ENCODE measurements at places on chromosomes 2 and 18.

GRCh38 chr2:42900289-42900891 is 108.0 kb upstream of the HAAO start:
- DNase-seq: no peak

- DNase-seq: no peak
Observed at GRCh38 chr2:231425811-231426703, 30.5 kb downstream of the B3GNT7 start.

DNA sequence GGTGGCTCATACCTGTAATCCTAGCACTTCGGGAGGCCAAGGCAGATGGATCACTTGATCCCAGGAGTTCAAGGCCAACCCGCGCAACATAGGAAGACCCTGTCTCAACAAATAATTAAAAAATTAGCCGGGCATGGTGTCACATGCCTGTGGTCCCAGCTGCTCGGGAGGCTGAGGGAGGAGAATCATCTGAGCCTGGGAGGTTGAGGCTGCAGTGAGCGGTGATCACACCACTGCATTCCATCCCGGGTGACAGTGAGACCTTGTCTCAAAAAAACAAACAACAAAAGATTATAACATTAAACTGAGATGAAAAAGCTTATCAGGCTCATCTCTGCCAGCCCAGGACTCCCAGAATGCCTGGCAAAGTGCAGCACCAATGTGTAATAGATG is 50.5 kb downstream of the PAPOLG start:
- DNase-seq: no peak

DNA sequence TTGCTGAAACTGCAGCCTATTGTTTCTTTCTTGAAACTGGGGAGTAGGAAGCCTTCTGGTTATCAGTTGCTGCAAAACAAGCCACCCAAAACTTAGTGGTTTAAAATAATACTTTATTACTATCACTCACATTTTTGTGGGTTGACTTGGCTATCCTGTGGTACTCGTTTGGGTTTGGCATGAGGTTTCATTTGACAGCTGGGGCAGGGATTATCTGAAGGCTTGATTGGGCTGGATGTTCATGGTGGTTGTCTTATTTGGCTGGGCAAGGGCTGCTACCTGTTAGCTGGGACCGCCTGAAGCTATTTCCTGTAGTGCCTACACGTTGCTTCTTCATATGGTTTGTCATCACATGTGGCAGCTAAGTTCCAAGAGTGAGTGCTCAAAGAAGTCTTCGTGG is 122.3 kb downstream of the PLCL1 start:
- no peak for DNase-seq

DNA sequence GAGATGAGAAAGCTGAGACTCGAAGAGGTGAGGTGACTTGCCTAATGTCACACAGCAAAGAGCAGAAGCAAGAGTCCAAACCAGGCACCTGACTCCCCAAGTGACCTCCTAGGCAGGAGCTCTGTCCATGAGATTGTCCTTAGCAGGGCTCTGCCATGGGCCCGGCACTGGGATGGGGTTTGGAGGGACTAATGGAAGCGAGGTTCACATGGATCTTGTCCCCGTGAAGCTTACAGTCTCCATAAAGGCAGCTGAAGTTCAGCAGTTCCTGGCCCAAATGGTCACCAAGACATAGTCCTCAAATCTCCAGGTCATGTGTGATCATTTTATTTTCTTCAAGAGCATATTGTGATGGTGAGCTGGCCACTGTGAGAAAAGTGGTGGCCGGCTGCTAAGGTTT is 57.0 kb upstream of the AFF3 start:
- DNase-seq: no peak

- peak; percentile 79 for DNase-seq
Observed at GRCh38 chr2:205868773-205869333, 186.6 kb downstream of the NRP2 start.

DNA sequence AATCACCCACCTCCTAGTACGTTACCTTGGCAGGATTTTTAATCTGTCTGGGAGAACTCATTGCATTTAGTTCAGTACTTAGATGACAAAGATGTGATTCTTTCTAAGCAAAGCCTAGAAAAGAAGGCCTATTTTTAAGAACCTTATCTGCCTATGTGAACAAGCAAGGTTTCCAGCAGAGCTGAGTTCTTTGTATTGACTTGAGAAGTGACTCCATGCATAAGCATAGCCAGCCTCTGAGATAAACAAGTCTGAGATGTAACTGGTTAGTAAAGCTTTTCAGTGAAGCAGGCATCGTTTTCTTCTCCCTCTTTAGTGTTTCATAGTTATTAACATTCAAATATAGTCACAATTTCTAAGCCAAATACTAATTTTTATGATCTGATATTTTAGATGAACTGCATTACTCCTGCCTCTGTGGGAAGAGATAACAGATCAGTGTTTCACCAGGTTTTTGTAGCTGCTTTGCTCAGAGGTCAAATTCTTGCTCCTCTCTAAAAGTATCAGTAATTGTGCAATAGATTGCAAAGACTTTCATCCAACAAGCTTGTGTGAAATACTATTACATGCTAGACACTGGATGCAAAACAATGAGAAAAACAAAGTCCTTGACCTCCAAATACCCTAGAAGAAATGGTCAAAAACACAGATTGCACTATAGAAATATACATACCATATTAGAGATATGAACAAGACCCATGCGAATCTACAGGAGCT is 107.8 kb downstream of the MBD2 start:
- DNase-seq: no peak

- DNase-seq: no peak
Observed at GRCh38 chr2:177265824-177266817, 1.6 kb upstream of the NFE2L2 start.

GRCh38 chr18:7908681-7909299 is 341.7 kb downstream of the PTPRM start:
- DNase-seq: no peak

- DNase-seq: peak; percentile 28
Observed at GRCh38 chr2:226977775-226978190, 141.9 kb downstream of the RHBDD1 start.

GRCh38 chr2:34401186-34401585 is 802.1 kb upstream of the FAM98A start:
- DNase-seq: peak; percentile 35

DNA sequence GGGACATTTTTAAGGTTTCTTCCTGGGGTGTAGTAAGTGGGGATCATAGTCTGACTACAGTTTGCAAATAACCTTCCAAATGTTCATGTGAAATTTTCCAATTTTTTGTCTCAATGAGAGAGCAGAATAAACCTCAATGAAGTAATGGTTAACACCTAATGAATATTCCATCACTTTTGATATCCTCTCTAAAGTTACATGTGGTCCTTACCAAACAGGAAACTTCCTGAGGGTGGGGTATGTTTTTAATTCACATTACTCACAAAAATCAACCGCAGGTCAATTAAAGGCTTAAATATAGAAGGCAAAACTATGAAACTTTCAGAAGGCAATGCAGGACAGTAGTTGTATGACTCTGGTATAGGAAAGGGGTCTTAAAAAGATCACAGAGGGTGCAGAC is 13.2 kb downstream of the ZNF407 start:
- no peak for DNase-seq

DNA sequence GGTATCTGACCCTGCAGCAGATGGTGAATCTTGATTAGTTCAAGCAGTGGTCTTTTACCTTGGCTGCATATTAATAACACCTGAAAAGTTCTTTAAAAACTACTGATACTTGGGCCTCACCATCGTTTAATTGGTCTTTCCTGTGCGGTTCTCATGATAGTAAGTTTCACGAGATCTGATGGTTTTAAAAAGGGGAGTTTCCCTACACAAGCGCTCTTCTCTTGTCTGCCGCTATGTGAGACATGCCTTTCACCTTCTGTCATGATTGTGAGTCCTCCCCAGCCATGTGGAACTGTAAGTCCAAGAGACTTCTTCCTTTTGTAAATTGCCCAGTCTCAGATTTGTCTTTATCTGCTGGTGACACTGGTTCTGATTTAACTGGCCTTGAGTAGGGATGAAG is 102.3 kb downstream of the LYPD1 start:
- DNase-seq: no peak

DNA sequence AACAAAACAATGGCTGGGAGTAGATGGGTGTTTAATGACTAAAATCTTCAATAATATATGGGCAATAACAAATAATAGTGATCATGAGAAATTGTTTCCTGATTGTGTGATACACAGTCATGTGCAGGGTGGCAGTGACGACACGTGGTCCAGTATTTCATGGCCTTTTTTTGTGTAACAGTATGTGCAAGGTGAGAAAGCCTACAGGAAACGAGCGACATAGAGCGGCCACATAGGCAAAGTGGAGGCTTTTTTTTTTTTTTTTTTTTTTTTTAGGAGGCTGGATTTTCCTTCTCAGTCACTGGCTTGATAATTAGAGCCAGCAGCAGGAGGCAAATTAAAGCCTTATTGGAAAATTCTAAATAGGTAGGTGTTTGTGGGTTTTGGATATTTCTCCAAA is 123.7 kb downstream of the MYO3B start:
- no peak for DNase-seq

DNA sequence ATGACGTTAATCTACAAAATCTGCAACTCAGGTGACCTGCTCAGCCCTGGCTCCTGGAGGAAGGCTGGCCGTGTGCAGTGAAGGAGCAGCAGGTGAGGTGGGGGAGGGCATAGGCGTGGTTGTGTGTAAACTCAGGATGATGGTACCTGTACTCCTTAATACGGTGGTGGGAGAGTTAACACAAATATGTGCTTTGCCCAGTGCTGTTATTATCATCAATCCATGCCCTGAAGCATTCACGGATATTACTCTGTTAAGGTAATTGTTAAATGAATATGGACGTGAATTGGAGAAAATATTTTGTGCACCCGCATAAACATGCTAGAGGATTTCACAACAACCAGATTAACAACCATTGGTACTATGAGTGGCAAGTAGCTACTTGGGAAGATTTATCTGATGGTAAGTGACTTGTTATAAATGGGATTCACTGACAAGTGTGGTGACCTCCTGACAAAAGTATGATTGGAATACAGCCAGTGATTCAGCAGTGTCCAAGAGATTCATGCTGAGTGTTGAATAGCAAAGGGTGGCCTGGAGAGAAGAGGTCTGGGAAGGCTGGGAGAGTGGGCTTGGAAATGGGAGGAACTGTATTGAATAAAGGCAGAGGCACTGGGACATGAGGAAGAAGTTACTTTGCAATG is 194.1 kb downstream of the TPGS2 start:
- no peak for DNase-seq

GRCh38 chr2:237358721-237359517 is 55.0 kb downstream of the COL6A3 start:
- no peak for DNase-seq

GRCh38 chr2:128560718-128561117 is 242.1 kb upstream of the HS6ST1 start:
- no peak for DNase-seq

GRCh38 chr2:7011356-7012083 is 94.3 kb downstream of the RNF144A start:
- DNase-seq: no peak

DNA sequence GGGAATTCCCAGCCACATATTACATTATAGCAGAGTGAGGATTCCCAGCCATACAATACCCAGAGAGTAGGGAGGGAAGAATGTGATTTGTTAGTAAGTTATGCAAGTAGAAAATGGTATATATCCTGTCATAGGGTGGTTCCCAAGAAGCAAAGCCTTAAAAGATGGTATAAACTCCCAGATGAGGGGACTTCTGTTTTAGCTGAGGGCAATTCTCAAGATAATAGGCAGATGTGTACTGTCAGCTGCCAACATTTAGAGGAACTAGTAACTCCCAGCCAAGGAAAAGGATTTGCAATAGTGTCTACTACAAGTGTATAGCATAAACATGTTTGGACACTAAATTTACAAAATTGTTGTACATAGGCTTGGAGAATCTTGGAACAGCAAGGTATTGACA is 86.5 kb downstream of the XDH start:
- no peak for DNase-seq

DNA sequence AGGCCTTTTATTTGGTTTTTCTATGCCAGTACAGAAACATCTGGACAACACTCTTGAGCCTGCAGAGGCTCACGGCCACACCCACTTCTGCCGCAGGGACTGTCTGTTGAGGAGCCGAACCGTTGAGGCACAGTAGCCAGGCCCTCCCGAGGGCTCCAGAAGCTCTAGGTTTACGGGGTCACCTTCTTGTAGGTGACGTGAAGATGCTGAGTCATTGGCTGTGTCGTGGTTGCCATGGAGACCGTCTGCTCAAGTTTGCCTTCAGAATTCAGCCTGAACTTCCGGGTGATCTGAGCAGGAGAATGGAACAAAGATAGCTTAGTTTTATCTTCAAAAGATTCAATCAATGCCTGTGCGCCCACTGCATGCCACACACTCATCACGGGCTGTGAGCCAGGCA is 25.9 kb downstream of the BOK start:
- no peak for DNase-seq
